ENCODE measurements at places on chromosomes 2 and 18. TPM values are rescaled to one million over a fixed set of nuclear protein-coding genes. Genes with fewer than 3 reads are reported as not detected.

Gene DBI
- 125 TPM for total RNA-seq

Gene C2orf68
- total RNA-seq = 58.8 TPM

Gene GALNT1
- total RNA-seq = 100 TPM

Gene TCF23
- not detected for total RNA-seq

Gene ELOA2
- total RNA-seq = not detected

Gene RALBP1
- total RNA-seq = 69.6 TPM

Gene KIF3C
- total RNA-seq = 25.5 TPM

Gene MAL
- total RNA-seq = 205 TPM

Gene MEMO1
- 48.5 TPM for total RNA-seq

Gene ABCA12
- total RNA-seq = 8.9 TPM

Gene UGT1A10
- not detected for total RNA-seq

Gene SEPTIN10
- total RNA-seq = 40.9 TPM

GRCh38 chr2:150214626-150215025 is 272.8 kb downstream of the RND3 start:
- H3K36me3 ChIP-seq = peaks cover 4% of the 10 kb centered on the region
- peaks cover 25% of the 10 kb centered on the region for H3K4me1 ChIP-seq
- H3K4me3 ChIP-seq = peak overlapping the region; percentile 10
- H3K27me3 ChIP-seq = no peaks in the 10 kb centered on the region

GRCh38 chr2:185628985-185629384 is 109.6 kb upstream of the FSIP2 start:
- H3K4me1 ChIP-seq = no peaks in the 10 kb centered on the region
- H3K36me3 ChIP-seq = no peaks in the 10 kb centered on the region
- H3K4me3 ChIP-seq = no peak overlapping the region
- DNase-seq = no peak
- H3K27ac ChIP-seq = no peak overlapping the region

GRCh38 chr2:11456251-11456650 is 9.7 kb downstream of the E2F6 start:
- peaks cover 28% of the 10 kb centered on the region for H3K4me1 ChIP-seq
- no peaks in the 10 kb centered on the region for H3K27me3 ChIP-seq
- peaks cover 13% of the 10 kb centered on the region for H3K36me3 ChIP-seq
- no peak overlapping the region for H3K4me3 ChIP-seq

- no peak for DNase-seq
- no peaks in the 10 kb centered on the region for H3K4me1 ChIP-seq
- H3K36me3 ChIP-seq = no peaks in the 10 kb centered on the region
Observed at GRCh38 chr2:7886666-7887065, 795.2 kb upstream of the ID2 start.

GRCh38 chr2:79388024-79388423 is 124.8 kb upstream of the CTNNA2 start:
- peaks cover 24% of the 10 kb centered on the region for H3K4me1 ChIP-seq
- no peaks in the 10 kb centered on the region for H3K27me3 ChIP-seq
- no peak overlapping the region for H3K27ac ChIP-seq
- no peak overlapping the region for H3K4me3 ChIP-seq
- no peak for DNase-seq

GRCh38 chr2:149924028-149924427 is 336.5 kb upstream of the MMADHC start:
- H3K27me3 ChIP-seq = no peaks in the 10 kb centered on the region
- no peak overlapping the region for H3K27ac ChIP-seq
- no peaks in the 10 kb centered on the region for H3K36me3 ChIP-seq
- peaks cover 6% of the 10 kb centered on the region for H3K4me1 ChIP-seq
- DNase-seq = no peak
- no peak overlapping the region for H3K4me3 ChIP-seq

GRCh38 chr2:86770816-86771301 is 19.9 kb downstream of the CD8A start:
- no peak overlapping the region for H3K4me3 ChIP-seq
- H3K27ac ChIP-seq = no peak overlapping the region
- H3K36me3 ChIP-seq = peaks cover 34% of the 10 kb centered on the region
- no peaks in the 10 kb centered on the region for H3K4me1 ChIP-seq

- no peaks in the 10 kb centered on the region for H3K36me3 ChIP-seq
- DNase-seq = no peak
- H3K4me1 ChIP-seq = peaks cover 5% of the 10 kb centered on the region
- no peak overlapping the region for H3K4me3 ChIP-seq
- H3K27ac ChIP-seq = no peak overlapping the region
Observed at GRCh38 chr2:148530350-148530749, 114.2 kb upstream of the EPC2 start.

GRCh38 chr2:3672861-3673678 is 15.1 kb downstream of the ALLC start:
- H3K27ac ChIP-seq = no peak overlapping the region
- peaks cover 7% of the 10 kb centered on the region for H3K27me3 ChIP-seq
- no peaks in the 10 kb centered on the region for H3K4me1 ChIP-seq
- peak; percentile 48 for DNase-seq
- H3K4me3 ChIP-seq = no peak overlapping the region

GRCh38 chr18:37422596-37422995 is 143.0 kb downstream of the CELF4 start:
- H3K36me3 ChIP-seq = no peaks in the 10 kb centered on the region
- H3K4me1 ChIP-seq = peaks cover 17% of the 10 kb centered on the region
- H3K27ac ChIP-seq = peak overlapping the region; percentile 17
- H3K27me3 ChIP-seq = no peaks in the 10 kb centered on the region
- no peak overlapping the region for H3K4me3 ChIP-seq

- H3K27me3 ChIP-seq = no peaks in the 10 kb centered on the region
- no peak overlapping the region for H3K4me3 ChIP-seq
- H3K36me3 ChIP-seq = no peaks in the 10 kb centered on the region
- no peak for DNase-seq
Observed at GRCh38 chr2:196399096-196399495, 227.7 kb upstream of the STK17B start.

- peak overlapping the region; percentile 75 for H3K27ac ChIP-seq
- H3K36me3 ChIP-seq = peaks cover 25% of the 10 kb centered on the region
- H3K4me3 ChIP-seq = peak overlapping the region; percentile 90
- peaks cover 17% of the 10 kb centered on the region for H3K4me1 ChIP-seq
- no peaks in the 10 kb centered on the region for H3K27me3 ChIP-seq
- DNase-seq = no peak
Observed at GRCh38 chr18:24270358-24270936, 127.2 kb downstream of the OSBPL1A start.

DNA sequence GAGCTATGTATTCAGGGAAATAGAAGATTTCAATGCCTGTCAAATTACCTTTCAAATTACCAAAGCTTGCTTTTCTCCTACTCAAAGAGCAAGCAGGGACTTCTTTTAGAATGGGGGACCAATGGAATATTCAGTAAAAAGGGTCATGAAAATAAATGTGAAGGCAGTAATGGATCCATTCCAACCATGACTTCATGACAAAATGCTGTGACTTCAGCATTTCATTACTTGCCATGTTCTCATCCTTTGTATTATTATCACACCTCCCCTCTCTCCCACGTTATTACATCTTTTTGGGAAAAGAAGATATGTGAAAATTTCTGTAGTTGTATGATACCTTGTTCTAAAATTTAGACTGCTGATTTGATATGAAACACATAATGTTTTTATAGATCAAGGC is 864.0 kb upstream of the FSHR start:
- DNase-seq = no peak
- peaks cover 24% of the 10 kb centered on the region for H3K4me1 ChIP-seq
- H3K4me3 ChIP-seq = no peak overlapping the region
- no peaks in the 10 kb centered on the region for H3K27me3 ChIP-seq

GRCh38 chr18:79322441-79322840 is 73.3 kb upstream of the NFATC1 start:
- peaks cover 3% of the 10 kb centered on the region for H3K4me1 ChIP-seq
- H3K27ac ChIP-seq = no peak overlapping the region
- H3K4me3 ChIP-seq = no peak overlapping the region
- no peak for DNase-seq
- peaks cover 11% of the 10 kb centered on the region for H3K36me3 ChIP-seq

- no peak for DNase-seq
- no peak overlapping the region for H3K4me3 ChIP-seq
- H3K4me1 ChIP-seq = no peaks in the 10 kb centered on the region
- H3K27ac ChIP-seq = no peak overlapping the region
Observed at GRCh38 chr2:226020956-226021355, 621.4 kb downstream of the NYAP2 start.

DNA sequence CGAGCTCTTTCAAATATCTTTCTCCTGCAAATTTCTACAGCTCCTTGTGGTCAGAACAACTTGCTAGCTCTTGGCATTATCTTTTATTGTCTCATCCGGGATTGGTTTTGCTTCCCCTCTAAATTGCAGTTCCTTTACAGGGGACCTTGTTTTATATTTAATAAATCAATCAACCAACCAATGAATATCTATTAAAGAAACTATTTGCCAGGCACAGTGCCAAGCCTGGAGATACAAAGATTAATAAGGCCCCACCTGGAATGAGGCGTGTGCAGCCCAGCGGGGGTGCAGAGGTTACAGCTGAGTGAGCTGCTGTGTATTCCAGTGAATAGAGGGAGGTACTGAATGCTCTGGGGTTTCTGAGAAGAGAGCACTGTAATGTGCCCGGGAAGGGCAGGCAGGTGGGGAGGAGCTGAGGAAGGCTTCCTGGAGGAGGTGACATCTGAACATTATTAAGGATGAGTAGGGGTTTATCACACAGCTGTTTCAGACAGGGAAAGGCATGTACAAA is 51.8 kb downstream of the LIPG start:
- peaks cover 31% of the 10 kb centered on the region for H3K4me1 ChIP-seq
- peak overlapping the region; percentile 75 for H3K27ac ChIP-seq
- DNase-seq = no peak
- H3K36me3 ChIP-seq = no peaks in the 10 kb centered on the region
- H3K4me3 ChIP-seq = peak overlapping the region; percentile 42

- H3K27ac ChIP-seq = no peak overlapping the region
- no peak overlapping the region for H3K4me3 ChIP-seq
- no peaks in the 10 kb centered on the region for H3K36me3 ChIP-seq
- H3K4me1 ChIP-seq = peaks cover 4% of the 10 kb centered on the region
- H3K27me3 ChIP-seq = peaks cover 8% of the 10 kb centered on the region
Observed at GRCh38 chr2:126886916-126887280, 11.8 kb upstream of the TEX51 start.

DNA sequence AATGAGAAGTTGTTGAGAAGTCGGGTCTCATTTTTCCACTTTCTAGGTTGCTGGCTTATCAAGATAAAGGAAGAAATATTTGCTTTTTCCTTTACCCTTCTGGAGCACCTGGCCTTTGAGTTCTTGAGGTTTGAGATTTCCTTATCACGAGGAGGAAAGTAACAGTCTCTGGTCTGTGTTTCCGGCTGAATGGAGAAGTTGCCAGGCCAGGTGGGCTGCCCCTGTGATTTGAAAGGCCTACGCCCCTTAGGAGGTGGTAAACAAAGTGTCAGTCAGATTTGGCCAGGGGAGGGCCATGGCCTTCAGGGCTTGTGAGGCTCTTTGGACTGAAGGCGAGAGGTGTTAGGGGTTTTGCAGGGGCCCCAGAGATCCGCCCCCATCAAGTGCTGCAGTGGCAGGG is 156.7 kb upstream of the HAAO start:
- H3K4me3 ChIP-seq = no peak overlapping the region
- H3K36me3 ChIP-seq = no peaks in the 10 kb centered on the region
- peaks cover 38% of the 10 kb centered on the region for H3K4me1 ChIP-seq
- no peak for DNase-seq

GRCh38 chr2:12081481-12082210 is 335.2 kb downstream of the LPIN1 start:
- H3K4me1 ChIP-seq = peaks cover 22% of the 10 kb centered on the region
- no peak for DNase-seq
- no peak overlapping the region for H3K27ac ChIP-seq
- no peak overlapping the region for H3K4me3 ChIP-seq

DNA sequence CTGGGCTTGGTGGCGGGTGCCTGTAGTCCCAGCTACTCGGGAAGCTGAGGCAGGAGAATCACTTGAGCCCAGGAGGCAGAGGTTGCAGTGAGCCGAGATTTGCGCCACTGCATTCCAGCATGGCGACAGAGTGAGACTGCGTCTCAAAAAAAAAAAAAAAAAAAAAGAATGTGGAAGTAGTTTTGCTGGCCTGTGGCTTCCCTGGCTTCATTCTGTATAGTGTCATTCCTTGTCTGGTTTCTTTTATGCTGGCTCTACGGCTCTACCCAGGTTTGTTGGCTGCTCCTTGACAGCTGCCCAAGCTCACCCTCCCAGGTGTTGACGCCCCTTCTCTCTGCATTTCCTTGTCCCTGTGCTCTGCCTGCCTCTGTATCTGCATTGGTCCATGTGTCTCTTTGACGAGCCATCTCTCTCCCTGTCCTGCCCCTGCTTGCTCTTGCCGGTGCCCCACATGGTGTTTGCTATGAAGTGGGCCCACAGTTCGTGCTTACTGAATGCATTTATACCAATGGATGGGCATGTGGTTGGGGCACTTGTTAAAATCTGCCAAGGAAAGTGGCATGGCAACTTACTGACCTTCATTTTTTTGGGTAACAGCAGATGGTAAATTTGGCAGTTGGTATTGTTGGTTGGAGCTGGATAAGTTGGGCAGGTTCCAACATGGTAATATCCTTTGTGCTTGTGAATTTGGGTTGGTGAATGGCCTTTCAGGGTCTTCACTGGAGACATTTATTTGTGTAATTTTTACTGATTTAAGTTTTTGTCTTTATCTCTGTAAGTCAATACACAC is 113.9 kb downstream of the MAP4K4 start:
- H3K36me3 ChIP-seq = peaks cover 16% of the 10 kb centered on the region
- peaks cover 40% of the 10 kb centered on the region for H3K4me1 ChIP-seq
- H3K4me3 ChIP-seq = peak overlapping the region; percentile 13
- H3K27ac ChIP-seq = peak overlapping the region; percentile 43
- H3K27me3 ChIP-seq = no peaks in the 10 kb centered on the region

DNA sequence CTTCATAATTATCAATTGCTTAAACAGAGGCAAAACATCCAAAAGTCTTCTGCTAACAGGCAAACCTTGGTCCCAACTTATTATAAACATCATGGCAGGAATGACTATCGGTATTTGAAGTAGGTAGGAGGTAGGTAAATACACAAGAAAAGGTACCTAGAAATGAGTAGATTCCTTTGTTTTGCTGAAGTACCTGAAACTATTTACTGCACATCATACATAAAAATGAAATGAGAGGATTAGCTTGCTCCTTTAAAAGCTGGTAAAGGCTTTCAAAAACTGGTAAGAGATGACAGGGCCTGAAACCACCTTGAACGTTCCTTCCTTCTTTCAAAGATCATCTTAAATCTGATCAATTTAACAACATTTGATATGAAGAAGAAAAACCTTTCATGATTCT is 55.2 kb upstream of the MAPRE2 start:
- H3K27me3 ChIP-seq = peaks cover 14% of the 10 kb centered on the region
- no peak for DNase-seq
- H3K4me3 ChIP-seq = no peak overlapping the region
- H3K36me3 ChIP-seq = no peaks in the 10 kb centered on the region
- H3K4me1 ChIP-seq = no peaks in the 10 kb centered on the region
- H3K27ac ChIP-seq = no peak overlapping the region

GRCh38 chr18:74868461-74868860 is 270.8 kb downstream of the ZNF407 start:
- H3K4me3 ChIP-seq = no peak overlapping the region
- no peak for DNase-seq
- no peaks in the 10 kb centered on the region for H3K36me3 ChIP-seq
- no peaks in the 10 kb centered on the region for H3K27me3 ChIP-seq
- peaks cover 10% of the 10 kb centered on the region for H3K4me1 ChIP-seq

- H3K4me1 ChIP-seq = no peaks in the 10 kb centered on the region
- H3K4me3 ChIP-seq = no peak overlapping the region
- no peaks in the 10 kb centered on the region for H3K27me3 ChIP-seq
- no peak overlapping the region for H3K27ac ChIP-seq
- DNase-seq = no peak
Observed at GRCh38 chr2:158553257-158553656, 96.5 kb downstream of the PKP4 start.
